ENCODE measurements at places on chromosomes 3 and 15.

- no peak for DNase-seq
Measured at GRCh38 chr3:168100777-168101492, 5.2 kb upstream of the GOLIM4 start.

GRCh38 chr15:29064290-29064689, 178.5 kb downstream of the APBA2 start:
- DNase-seq, result no peak

GRCh38 chr3:46542344-46542743, 23.8 kb downstream of the LRRC2 start:
- no peak for DNase-seq

DNA sequence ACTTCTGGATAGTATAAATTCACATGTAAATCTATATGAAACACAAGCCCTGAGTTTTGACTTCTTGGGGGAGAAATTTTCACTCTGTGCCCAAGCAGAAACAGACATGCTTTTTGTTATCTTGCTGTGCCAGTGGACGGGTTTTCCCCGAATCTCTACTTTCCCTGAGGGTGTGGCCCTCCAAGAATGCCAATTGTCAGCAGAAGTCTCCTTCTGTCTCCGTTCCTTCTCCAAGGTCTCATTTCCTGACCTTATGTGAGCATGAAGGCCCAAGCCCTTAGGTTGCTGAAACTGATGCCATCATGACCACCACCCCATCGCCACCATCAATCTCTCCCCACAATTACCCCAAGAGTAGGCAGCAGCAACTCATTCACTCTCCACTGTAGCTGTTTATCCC, 253.8 kb downstream of the XXYLT1 start:
- DNase-seq, result no peak

- no peak for DNase-seq
Measured at GRCh38 chr3:182821221-182821981, 28.1 kb downstream of the ATP11B start.

GRCh38 chr3:58604031-58604430, 26.8 kb upstream of the FAM107A start:
- no peak for DNase-seq

DNA sequence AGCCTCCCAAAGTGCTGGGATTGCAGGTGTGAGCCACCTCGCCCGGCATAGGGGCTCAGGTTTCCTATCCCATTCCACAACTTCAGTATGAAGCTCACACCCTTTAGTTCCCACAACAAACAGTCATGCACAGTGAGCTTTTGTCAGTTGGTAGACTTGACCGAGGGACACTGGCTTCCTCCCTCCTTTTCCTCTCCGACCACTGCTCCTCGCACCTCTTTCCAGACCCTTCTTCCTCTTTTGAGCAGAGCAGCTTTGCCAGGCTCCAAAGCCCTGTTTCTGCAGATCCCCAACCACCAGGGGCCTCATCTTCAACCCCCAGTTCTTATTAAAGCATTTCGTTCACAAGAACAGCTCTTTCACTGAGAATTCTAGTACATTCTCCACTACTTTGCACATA, 12.7 kb upstream of the CILP start:
- no peak for DNase-seq

GRCh38 chr3:181707980-181708379, 3.7 kb upstream of the SOX2 start:
- no peak for DNase-seq

DNA sequence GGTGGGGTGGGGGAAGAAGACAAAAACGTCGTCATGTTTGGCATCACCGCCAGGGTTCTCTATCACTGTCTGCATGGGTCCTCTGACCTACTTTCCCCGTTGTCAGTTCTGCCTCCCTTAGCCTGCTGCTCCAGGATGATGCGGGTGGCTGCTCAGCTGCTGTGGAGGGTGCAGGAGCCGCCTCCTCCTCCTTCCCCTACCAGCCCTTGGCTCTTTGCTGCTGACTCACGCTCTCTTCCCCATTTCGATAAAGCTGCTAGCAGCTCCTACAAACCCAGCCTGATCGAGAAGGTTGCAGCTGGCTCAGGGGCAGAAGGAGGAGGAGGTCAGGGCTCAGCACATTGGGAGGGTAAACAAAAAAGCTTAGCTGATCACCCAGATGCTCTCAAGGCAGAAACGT, 49.5 kb upstream of the SEC13 start:
- no peak for DNase-seq

DNA sequence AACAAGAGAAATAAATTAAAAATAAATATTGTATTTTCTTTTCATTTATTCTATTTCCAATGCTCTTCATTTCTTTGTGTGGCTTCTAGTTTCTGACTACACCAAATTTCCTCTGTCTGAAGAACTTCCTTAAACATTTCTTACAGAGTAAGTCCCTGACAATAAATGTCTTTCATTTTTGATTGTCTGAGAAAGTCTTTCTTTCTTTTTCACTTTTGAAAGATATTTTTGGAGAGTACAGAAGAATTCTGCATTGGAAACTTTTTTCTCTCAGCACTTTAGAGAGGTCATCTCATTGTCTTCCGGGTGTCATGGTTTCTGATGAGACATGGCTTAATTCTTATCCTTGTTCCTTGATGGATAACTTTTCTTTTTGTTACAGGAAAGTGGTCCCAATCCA, 119.6 kb downstream of the MOBP start:
- no peak for DNase-seq

- DNase-seq, result no peak
Measured at GRCh38 chr3:43490640-43491185, 131.1 kb downstream of the ANO10 start.

DNA sequence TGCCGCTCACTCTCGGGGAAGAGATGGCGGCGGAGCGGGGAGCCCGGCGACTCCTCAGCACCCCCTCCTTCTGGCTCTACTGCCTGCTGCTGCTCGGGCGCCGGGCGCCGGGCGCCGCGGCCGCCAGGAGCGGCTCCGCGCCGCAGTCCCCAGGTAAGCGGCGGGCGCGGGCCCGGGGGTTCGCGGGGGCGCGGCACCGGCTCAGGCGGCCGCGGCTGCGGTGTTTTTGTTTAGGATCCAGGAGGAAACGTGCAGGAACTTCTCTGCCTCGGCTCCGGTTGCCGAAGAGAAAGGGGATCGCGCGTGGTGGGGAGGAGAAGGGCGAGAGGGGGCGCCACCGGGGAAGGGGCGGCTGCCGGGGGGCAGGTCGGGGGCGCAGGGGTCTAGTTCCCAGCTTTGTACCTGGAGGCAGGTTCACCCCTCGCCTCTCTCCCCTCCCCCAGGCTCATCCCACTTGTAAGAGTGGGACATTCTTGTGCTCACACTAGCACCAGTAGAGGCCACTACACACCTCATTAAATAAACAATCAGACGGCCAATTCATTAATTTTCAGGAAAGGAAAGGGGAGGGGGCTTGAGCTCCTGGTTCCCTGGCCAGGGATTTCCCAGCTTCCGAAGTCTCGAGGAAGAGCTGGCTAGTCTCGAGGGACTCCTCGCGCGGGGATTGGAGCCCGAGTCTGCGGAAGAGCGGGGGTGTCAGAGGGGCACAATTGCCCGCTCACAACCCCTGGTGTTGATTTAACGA, 562 bp downstream of the NEO1 start:
- peak; percentile 2 for DNase-seq

- DNase-seq, result no peak
Measured at GRCh38 chr3:191003742-191004141, 141.2 kb upstream of the GMNC start.

DNA sequence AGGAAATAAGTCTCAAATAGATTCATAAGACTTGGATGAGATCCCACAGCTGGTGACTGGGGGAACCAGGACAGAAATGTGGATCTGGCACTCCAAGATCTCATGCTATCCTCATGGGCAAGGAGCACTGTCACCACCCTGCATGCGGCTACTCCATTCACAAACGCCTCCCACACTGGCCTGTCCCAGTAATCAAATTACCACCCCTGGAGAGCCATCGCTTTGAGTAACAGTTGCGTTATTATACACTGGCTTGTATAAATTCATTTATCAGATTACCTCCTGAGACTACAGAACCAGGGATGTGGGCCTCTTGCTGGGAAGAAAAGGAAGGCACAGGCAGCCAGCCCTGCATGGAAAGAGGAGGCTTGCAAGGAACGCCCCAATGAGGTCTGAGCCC, 27.9 kb upstream of the SLC25A36 start:
- DNase-seq, result no peak

DNA sequence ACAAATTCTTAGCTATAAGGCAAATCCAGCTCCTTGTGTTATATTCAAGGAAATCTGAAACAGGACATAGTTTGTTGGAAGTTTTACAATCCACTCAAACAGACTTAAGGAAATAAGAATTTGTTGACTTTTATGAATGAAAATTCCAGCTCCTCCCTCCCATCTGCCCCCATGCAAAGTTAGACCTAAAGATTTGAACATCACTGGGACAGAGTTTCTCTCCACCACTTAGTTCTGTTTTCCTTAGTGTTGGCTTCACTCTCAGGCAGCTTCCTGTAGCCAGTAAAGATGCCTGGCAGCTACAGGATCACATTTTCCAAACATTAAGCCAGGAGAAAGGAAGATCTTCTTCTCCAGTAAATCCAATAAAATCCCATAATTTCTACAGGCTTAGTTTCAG, 265.0 kb downstream of the TAFA4 start:
- DNase-seq, result no peak

GRCh38 chr3:188624828-188625227, 470.9 kb downstream of the LPP start:
- DNase-seq, result no peak

DNA sequence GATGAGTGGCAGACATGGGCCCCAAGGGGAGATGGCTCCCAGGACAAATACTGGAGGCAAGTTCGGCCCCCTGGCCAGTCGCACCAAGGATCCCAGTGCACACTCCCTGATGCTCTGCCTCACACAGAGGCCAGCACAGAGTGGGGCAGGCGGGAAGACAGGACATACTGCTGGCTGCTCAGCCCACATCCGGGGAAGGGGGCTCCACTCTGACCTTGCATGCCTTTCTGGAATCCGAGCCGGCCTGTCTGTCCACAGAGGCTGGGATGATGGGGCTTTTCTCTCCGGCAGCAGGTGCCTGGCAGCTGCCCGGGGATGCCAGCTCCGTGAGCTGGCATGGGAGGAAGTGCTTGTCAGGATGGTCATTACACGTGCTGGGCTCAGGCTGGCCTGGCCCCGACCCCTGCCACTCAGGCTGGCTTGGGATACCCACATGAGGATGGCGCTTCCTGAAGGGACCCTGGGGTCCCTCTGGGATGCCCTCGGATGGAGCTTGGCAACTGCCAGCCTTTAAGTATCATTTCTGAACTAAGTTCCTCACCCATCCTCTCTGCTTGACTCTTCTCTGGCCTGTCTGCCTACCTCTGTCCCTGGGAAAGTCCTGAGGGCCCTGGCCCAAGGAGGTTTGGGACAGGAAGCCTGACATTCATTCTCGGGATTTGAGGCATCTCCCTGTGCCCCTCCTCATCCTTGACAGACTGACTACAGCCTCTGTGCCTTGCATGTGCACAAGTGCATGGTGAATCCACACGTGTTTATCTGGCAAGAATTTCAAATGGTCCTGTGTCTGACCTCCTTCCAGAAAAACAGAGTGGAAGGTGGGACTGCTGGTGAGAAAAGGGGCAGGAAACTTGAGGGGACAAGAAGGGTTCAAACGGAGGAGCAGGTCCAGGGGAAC, 46.5 kb downstream of the EXOG start:
- no peak for DNase-seq

GRCh38 chr3:57983734-57984518, 24.3 kb upstream of the FLNB start:
- peak; percentile 12 for DNase-seq

- no peak for DNase-seq
Measured at GRCh38 chr3:47890126-47890827, 87.3 kb downstream of the DHX30 start.

- DNase-seq, result no peak
Measured at GRCh38 chr15:35737441-35737840, 191.5 kb upstream of the DPH6 start.
